Activated T-helper 17 cell treated with anti-CD3 and anti-CD28 coated beads, Interleukin-2, amount 50 U/mL, for 72 hours (primary cell): ENCODE measurements at places on chromosomes 2 and 18. TPM values are rescaled to one million over a fixed set of nuclear protein-coding genes. Genes with fewer than 3 reads are reported as not detected.

The CBLN2 gene
- total RNA-seq = not detected

DNA sequence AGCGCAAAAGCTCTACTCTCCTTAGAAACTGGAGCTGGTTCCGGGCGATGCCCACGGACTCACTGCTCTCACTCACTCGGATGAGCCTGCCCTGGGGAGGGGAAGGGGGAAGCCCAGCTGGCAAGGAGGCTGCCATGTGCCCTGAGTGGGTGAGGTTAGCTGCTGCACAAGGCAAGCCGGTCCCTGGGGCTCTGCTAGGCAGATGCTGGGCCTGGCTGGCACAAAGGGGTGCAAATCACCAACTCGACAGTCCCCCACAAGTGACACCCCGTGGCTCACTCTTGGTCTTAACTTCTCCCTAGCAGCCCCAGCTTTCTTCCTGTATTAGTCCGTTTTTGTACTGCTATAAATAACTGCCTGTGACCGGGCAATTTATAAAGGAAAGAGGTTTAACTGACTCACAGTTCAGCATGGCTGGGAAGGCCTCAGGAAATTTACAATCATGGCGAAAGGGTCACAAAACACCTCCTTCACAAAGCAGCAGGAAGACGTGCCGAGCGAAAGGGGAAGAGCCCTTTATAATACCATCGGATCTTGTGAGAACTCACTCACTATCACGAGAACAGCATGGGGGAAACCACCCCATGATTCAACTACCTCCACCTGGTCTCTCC is 33.2 kb downstream of the ADCY3 start:
- no peaks in the 10 kb centered on the region for H3K27me3 ChIP-seq
- peaks cover 15% of the 10 kb centered on the region for H3K4me1 ChIP-seq
- H3K4me3 ChIP-seq = no peak overlapping the region

DNA sequence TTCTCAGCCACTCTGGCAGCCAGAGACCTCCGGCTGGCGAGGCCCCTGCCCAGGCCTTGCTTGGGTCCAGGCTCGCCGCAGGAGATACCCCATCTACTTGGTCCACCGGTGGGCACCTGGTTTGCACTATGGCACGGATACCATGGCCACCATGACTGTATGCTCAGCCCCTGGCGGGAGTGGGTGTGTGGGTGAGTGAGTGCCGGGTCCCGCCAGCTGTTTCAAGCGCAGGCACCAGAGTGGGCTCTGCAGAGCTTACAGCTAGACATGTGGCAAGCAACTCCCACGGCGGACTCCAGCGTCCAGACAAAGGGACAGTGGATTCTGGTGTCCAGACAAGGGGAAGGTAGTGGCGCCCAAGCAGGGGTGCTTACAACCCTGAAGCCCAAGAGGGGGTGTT is 1.4 kb downstream of the ATG4B start:
- ATAC-seq = no peak
- H3K27me3 ChIP-seq = no peaks in the 10 kb centered on the region
- H3K36me3 ChIP-seq = peaks cover 50% of the 10 kb centered on the region
- peaks cover 28% of the 10 kb centered on the region for H3K4me1 ChIP-seq
- peak overlapping the region; percentile 95 for H3K27ac ChIP-seq
- peak overlapping the region; percentile 93 for H3K4me3 ChIP-seq

DNA sequence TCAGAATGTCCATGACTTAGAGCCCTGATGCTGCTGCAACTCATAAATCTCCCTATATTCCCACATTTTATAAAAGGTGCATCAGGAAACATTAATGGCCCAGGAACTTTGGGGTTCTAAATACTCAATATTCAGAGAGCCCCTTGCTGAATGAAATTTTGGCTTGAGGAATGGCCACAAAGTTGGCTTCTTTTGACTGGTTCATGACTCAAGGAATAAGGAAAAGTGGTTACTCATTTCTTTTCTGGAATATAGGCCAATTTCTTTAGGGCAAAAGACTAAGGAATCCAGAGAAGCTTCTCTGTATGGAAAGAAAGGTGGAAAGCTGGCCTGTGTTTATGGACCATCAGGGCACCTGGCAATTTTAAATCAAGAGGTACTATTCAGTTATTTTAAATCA is 308.9 kb upstream of the NT5C1B start:
- no peak for ATAC-seq
- H3K36me3 ChIP-seq = no peaks in the 10 kb centered on the region
- H3K4me3 ChIP-seq = no peak overlapping the region
- no peaks in the 10 kb centered on the region for H3K4me1 ChIP-seq
- no peaks in the 10 kb centered on the region for H3K27me3 ChIP-seq

GRCh38 chr2:216960671-216961268 is 100.9 kb upstream of the TNP1 start:
- H3K27me3 ChIP-seq = no peaks in the 10 kb centered on the region
- H3K36me3 ChIP-seq = no peaks in the 10 kb centered on the region
- no peak overlapping the region for H3K27ac ChIP-seq
- no peaks in the 10 kb centered on the region for H3K4me1 ChIP-seq
- no peak for ATAC-seq

- no peak overlapping the region for H3K27ac ChIP-seq
- no peak for ATAC-seq
- H3K27me3 ChIP-seq = no peaks in the 10 kb centered on the region
- no peak overlapping the region for H3K4me3 ChIP-seq
- H3K36me3 ChIP-seq = no peaks in the 10 kb centered on the region
These were observed 1267.0 kb upstream of the CHAC2 start for GRCh38 chr2:52500561-52500960.

DNA sequence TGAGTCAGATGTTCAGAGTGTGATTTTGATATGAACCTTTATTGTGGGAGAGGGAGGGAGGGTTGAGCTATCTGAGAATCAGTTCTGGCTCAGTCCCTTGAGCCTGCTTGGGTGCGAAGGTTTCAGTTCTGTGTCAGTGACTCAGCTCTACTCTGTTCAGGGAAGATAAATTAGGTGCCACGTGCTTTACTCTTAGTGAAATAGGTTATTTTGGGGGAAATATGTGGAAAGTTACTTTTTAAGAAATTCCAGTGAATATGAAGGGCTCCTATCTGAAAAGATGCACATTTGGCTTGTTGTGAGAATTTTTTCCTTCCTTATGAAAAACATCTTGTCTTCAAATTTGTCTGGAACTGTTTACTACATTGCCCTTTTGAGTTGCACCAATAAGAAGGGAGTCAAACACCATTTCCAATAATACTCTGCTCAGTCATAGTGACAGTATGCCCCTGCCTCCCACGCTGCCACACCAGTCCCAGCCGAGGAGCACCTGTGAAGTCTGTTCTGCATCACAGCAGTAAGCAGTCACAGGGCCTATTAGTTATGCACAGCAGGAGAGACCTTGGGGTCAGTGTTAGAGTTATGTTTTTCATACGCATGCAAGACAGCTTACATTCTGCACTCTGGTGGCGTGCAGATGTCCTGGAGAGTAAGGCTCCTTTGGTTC is 32.8 kb upstream of the DNAH7 start:
- H3K36me3 ChIP-seq = no peaks in the 10 kb centered on the region
- H3K27me3 ChIP-seq = no peaks in the 10 kb centered on the region
- peak overlapping the region; percentile 56 for H3K27ac ChIP-seq
- peaks cover 15% of the 10 kb centered on the region for H3K4me1 ChIP-seq
- peak; percentile 96 for ATAC-seq
- H3K4me3 ChIP-seq = no peak overlapping the region
